ENCODE measurements at places on chromosomes 2 and 18.

GRCh38 chr2:34069604-34070003 lies 470.5 kb upstream of the FAM98A start:
- peak; percentile 72 for DNase-seq

DNA sequence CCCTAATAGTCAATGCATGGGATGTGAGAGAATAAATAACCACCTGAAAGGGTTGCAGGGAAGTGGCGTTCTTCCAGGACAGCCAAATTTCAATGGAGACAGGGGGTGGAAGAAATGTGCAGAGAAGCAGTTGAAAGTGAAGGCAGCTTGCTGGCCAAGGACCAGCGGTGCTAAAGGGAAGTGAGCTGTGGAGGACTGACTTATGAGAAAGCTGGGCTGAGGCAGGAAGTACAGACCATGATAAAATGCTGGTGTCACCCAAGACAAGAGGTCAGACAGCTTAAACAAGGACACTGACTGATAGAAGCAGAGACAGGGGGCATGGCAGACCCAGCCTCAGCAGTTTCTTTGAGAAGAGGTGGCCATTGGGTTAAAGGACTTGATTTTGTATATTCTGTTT lies 106.7 kb downstream of the DTNB start:
- peak; percentile 73 for DNase-seq

- DNase-seq = no peak
Observed at GRCh38 chr2:69781321-69782248, 39.7 kb downstream of the ANXA4 start.

- no peak for DNase-seq
Observed at GRCh38 chr2:208529796-208530195, 123.2 kb downstream of the PTH2R start.

DNA sequence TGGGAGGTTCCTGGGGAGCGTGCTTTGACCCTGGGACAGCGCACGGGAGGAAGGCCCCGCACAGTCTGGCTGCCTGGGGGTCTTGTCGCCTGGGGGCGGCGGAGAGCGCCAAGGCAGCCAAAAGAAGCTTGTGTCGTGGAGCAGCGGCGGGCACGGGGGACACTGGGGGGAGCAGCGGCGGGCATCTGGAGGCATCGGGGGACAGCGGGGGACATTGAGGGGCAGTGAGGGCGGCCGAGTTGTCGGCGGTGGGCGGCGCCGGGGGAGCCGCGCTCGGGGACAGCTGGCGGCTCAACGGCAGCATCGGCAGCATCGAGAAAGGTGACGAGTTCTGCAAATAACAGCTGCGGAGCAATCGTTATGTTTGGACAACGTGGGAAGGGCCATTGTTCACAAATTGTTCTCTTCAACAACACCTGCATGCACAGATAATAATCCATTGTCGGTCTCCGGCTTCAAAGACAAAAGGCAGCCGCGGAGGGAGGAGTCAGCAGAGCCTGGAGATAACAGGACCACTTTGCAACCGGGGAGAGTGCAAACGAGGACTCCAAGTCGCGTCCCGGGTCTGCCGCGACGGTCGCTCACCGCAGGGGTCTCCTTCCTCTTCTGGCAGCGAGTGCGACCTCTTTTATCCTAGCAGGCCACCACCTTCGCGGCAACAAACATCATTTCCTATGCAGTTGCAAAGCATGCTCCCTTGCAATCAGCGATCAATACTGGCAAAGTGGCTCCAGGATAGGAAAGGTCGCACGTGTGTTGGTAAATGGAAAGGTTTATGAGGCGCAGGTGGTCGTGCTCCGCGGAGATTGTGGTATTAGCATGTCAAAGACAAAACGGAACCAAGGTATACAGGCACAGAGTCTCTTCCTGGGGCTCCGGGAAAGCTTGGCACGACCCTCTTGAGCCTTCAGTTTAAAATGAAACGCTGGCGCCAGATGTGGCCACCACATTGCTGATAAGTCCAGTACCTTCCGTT lies 132.3 kb upstream of the DLX2 start:
- DNase-seq = no peak

DNA sequence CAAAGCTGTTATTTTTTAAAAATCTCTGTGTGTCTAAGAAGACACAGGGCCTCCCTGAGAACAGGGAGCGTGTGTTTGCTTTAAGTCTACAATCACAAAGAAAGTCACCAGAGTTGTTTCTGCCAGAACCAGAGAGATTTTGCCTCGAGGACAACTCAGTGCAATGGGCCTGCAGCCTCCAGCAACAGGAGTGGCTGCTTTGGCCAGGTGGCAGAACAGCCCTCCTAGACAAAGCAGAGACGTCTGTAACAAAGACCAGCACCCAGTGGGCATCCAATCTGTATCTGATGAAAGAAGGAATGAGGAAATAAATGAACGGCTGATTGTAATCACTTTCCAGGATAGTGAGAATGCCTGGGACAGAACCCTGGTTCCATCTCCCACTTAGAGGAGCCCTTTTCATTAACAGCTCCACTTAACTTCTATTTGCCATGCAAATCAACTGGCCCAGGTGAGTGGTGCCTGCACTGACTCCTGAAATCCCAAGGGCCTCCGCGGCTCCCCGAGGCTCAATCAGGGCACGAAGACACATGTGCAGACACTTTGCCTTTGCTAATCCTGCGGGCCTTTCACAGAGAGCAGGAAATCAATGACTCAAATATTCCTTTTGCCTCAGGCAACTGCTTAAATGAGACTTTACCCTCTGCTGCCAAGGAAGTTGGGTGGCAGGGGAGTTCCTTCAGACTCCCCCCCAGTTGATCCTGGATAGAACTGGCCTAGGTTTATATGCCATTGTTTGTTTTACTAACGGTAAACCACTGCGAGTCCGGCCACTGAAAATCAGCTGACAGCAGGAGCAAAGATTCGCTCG lies 146.5 kb downstream of the CABLES1 start:
- no peak for DNase-seq

DNA sequence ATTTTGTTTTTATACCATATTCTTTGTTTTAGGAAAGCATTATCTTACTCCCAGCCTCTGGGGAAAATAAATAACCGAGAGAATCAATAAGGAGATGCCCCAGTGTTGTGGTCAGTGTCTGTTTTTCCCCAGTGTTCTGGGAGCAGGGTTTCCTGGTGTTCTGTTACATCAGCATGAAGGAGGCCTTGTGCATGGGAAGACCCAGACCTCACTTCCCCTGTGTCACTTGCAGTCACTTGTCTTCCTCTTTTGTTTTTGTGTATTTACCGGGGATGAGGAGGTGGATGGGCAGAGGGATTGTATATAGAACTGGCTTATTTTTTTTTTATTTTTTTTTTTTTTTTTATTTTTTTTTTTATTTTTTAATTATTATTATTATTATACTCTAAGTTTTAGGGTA lies 45.0 kb upstream of the MGAT5 start:
- peak; percentile 65 for DNase-seq

GRCh38 chr18:48333563-48333962 lies 75.6 kb downstream of the ZBTB7C start:
- no peak for DNase-seq

DNA sequence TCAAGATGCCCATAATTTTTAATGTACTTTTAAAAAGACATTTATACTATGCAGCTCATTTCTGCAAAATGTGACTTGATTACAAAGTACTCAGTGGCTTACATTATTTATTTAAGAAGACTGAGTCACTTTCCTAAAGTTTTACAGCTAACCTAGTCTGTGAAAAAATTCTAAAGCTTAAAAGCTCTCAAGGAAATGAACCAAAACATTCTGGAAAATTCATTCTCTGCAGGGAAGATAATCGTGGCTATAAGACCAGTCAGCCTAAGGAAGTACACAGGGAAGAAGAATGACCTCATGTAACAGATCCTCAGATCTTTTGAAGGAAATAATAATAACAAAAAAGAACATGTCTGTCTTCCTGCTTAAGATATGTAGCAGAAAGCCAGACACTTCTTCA lies 232.1 kb upstream of the STK17B start:
- DNase-seq = no peak

- DNase-seq = no peak
Observed at GRCh38 chr18:35816003-35816402, 156.5 kb upstream of the RMP24 start.

- no peak for DNase-seq
Observed at GRCh38 chr2:98658816-98659490, 50.6 kb downstream of the UNC50 start.

- no peak for DNase-seq
Observed at GRCh38 chr2:152583512-152584229, 133.6 kb downstream of the PRPF40A start.

DNA sequence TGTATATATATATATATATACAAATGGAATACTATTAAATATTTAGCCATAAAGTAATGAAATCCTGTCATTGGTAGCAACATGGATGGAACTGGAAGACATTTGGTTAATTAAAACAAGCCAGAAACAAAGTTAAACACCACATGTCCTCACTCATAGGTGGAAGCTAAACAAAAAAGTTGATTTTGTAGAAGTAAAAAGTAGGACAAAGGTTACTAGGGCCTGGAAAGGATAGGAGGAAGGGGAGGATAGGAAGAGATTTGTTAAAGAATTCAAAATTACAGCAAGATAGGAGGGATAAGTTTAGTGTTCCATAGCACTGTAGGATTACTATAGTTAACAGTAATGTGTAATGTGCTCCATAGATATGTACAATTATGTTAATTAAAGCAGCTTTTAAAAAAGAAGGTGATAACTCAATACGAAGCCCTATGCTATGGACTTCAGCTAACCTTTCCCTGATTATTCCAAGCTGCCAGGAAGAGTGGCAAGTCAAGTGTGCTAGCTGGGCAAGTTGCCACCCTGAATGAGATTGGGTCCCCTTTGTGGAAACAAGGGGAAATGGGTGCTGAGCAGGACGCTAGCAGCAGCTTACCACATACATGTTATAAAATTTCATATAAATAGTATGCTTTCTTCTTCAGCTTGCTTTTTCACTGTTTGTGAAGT lies 12.3 kb downstream of the MERTK start:
- no peak for DNase-seq

- no peak for DNase-seq
Observed at GRCh38 chr2:213187833-213188532, 36.6 kb upstream of the IKZF2 start.

DNA sequence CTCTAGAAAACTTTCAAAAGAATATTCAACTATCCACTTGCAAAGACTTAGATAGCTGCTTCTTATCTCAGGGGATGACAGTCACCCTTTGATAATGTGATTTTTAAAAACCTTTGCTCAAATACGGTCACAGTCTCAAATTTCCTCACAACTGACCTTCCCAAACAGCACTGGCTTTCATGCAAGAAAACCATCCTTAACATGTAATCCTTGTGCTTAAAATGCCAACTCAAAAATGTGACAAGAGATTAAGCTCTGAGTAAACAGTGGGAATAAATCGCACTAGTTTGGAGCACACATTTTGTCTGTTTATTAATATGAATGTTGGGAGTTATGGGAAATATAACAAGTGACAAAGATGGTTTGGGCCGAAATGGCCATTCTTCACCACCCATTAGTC lies 87.5 kb upstream of the CCBE1 start:
- no peak for DNase-seq

GRCh38 chr2:37670378-37671008 lies 949 bp downstream of the CDC42EP3 start:
- no peak for DNase-seq

DNA sequence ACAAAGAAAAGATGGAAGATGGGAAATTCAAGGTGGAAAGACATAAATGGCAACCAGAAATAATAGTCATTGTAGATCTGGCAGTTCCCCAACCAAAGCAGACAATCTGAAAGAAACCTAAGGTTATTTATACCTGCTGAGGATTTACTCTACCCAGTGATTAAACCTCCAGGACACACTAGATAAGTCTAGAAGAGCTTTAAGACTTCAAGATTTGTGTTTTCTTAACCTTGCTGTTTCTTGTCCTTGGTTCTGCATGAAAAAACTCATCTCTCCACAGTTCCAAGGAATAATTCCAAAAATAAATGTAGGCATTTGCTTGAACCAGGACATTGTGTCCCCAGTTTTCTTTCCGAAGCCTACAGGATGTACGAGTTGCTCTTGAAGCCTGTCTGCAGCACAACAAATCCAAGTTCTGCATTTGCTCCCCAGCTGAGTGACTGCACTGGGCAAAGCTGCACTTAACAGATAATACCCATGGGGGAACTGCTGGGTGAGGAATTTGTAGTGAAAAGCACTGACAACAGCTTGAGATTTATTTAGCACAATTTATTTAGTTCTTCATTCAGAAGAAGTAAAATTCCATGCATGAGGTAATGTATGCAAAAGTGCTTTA lies 19.8 kb downstream of the DTNA start:
- DNase-seq = peak; percentile 44

GRCh38 chr2:16201848-16202247 lies 261.5 kb downstream of the MYCN start:
- no peak for DNase-seq

DNA sequence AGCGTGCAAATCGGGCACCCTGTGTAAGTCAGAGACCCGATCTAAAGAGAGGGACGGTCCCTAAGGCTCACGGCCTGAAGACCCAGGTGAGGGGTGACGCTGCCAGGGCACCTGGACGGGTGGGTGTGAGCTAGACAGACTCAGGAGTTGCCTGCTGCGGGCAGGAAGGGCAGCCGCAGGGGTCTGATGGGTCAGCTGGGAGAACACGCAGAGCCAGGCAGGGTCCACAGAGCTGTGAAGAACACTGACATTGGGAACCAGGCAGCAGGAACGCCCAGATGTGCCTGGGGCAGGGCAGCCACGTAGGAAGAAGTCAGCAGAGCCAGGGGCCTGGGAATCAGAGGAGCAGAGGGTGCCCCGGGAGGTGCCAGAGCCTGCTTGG lies 25.9 kb downstream of the HDAC4 start:
- no peak for DNase-seq

DNA sequence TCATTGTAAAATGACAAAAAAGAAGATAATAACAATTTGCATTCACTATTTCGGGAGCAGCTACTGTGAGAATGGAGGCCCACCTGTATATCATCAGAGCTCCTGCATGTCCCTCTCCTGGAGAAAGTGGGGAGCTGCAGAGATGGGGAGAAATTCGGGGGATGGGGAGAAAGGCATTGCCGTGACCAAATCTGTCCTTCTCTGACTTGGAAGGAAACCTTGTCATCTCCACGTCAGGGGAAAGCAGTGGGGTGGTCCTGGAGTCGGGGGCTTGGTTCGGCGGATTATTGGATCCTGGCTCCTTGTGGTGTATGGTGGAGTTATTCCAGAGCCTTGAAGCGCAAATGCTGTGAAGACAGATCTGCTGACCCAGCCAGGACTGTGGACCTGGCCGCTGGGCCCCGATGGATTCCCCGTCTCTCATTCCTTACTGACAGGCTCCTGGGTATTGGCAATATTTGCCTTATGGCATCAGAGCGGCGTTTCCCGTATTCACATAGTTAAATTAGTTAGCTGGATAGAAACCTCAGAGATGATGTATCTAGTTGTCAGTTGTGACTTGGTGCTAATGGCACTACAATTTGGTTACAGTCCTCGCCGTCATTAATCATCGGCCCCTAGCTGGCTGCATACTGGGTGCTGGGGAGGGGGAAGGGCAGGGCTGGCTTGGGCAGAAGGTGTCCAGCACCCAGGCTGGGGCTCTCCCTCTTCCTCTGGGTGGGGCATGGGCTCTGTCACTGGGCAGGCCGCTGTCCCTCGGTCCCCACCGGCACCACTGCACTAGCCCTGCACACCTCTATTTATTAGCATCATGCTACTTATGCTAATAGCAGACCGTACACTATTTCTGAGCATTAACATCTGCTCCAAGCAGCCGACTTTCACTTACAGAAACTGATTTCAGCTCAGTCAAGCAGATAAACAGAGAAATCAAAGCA lies 31.7 kb downstream of the CELF4 start:
- DNase-seq = no peak

All from Ammon's horn (tissue), 1 donor.